Hindlimb muscle (tissue), 1 donor: ENCODE measurements at places on chromosomes 6 and 20. TPM values are rescaled to one million over a fixed set of nuclear protein-coding genes. Genes with fewer than 3 reads are reported as not detected.

DNA sequence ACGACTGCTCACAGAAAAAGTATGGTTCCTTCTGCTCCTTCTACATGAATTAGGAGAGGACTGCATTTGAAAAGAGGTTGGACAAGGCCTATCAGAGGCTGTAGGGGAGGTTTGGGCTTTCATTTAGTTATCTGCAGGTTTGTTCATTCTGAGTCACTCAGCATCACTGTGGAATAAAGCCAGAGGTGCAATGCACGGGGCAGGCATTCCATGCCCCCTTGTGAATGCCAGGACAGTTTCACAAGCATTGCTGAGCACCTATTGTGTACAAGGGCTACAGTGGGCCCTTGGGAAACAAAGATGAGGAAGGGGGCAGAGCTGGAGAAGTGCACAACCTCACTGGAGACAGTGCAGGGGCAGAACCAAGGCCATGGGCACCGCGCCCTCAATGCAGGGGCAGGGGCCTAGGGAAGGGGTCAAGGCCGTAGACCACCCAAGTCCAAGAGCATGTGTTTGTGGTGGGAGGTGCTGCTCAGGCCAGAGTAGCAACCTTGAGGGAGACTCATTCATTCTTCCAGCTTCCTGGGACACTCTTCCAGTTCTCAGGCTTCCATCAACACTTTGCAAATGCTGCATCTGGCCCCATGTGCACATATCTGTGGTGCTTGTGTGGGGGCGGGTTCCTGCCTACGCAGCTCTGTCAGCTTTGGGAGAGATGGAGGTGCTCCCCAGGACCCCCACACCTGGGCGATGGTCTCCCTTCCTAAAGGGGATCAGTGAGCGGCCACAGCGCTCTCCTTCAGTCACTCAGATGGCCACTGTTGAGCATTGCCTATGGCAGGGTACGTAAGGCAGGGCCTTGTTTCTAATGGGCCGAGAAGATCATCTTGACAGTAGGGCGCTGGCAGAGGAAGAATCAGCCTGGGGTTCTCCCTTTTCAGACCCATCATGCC lies 204.5 kb downstream of the SYNDIG1 start:
- no peak for DNase-seq

- DNase-seq, result no peak
Observed at GRCh38 chr6:127182501-127182900, 64.0 kb downstream of the RSPO3 start.

- no peak for DNase-seq
Observed at GRCh38 chr20:35849706-35850105, 77.9 kb downstream of the PHF20 start.

DNA sequence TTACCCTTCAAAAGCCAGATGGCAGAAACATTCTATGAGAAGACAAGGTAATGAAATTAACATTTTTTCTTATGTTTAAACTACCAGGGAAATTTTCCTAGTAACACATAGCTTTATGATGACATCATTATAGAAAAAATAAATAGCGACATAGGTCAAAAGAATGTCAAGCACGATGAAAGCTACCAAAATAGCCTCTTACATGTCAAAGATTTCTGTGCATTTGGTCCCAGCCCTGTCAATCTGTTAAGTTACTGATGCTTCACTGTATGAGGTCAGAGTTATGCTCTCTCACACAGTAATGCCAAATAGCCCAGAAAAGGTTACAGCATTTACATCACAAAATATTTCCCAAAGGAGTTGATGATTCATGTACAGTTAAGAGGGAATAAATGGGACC lies 199.8 kb upstream of the DEFB112 start:
- no peak for DNase-seq

GRCh38 chr6:110102411-110102810 lies 77.1 kb downstream of the WASF1 start:
- no peak for DNase-seq

- no peak for DNase-seq
Observed at GRCh38 chr6:136897071-136897470, 25.0 kb upstream of the SLC35D3 start.

GRCh38 chr20:51092338-51092737 lies 69.4 kb upstream of the KCNG1 start:
- DNase-seq, result no peak

DNA sequence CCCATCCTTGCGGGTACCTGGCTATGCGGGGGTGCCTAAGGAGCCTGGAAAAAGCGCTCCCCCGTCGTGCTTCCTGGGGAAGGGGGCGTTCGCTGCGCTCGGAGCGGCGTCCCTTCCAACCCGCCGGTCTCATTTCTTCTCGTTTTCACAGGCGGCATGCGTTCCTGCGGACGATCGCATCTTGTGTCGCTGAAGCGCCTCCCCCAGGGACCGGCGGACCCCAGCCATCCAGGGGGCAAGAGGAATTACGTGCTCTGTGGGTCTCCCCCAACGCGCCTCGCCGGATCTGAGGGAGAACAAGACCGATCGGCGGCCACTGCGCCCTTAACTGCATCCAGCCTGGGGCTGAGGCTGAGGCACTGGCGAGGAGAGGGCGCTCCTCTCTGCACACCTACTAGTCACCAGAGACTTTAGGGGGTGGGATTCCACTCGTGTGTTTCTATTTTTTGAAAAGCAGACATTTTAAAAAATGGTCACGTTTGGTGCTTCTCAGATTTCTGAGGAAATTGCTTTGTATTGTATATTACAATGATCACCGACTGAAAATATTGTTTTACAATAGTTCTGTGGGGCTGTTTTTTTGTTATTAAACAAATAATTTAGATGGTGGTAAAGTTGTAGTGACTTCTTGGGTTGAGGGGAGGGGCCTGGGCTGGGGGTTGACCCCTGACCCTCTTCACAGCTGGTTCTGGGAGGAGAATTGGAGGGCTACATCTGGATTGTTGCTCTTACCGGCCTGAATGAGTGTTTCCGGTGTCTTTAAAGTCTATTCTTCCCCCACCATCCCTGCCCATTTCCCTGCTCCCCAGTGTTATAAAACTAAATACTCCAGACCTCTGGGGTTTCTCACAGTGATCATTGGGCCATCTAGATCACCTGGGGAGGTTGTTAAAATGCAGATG lies 1.1 kb downstream of the ID1 start:
- no peak for DNase-seq

DNA sequence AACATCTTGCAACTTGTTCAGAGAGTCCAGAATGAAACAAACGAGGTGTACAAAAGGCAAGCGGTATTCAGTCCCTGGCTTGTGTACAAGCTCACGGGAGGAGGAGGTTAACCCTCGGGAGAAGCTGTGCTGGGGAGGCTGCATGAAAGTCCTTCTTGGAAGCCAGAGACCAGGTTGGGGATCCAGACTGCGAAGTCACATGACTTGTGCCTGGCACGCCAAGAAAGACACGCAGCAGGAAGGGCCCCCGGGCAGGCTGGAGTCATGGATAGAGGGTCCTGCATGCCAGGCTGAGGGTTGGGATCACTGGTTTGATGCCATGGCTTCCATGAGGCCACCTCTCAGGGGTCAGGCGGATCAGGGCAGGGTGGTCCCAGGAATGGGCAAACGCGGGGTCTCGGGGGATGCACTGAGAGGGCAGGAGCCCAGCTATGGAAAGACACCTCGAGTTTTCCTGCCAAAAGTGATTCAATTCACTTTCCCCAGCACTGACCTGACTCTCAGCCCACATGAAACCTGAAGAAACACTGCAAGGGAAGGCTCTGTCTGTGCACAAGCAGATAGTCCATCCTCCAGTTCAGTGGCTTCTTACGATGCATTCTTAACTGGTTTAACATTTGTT lies 79.4 kb downstream of the DLL1 start:
- DNase-seq, result no peak

- peak; percentile 23 for DNase-seq
Observed at GRCh38 chr6:71533939-71534379, 245.3 kb downstream of the OGFRL1 start.

GRCh38 chr6:117276778-117277316 lies 11.5 kb downstream of the VGLL2 start:
- no peak for DNase-seq

- no peak for DNase-seq
Observed at GRCh38 chr6:63571361-63572043, 778 bp upstream of the LOC128125822 start.

GRCh38 chr6:99619409-99619762 lies 12.8 kb downstream of the PRDM13 start:
- no peak for DNase-seq

GRCh38 chr20:16974855-16975162 lies 226.7 kb downstream of the OTOR start:
- no peak for DNase-seq

DNA sequence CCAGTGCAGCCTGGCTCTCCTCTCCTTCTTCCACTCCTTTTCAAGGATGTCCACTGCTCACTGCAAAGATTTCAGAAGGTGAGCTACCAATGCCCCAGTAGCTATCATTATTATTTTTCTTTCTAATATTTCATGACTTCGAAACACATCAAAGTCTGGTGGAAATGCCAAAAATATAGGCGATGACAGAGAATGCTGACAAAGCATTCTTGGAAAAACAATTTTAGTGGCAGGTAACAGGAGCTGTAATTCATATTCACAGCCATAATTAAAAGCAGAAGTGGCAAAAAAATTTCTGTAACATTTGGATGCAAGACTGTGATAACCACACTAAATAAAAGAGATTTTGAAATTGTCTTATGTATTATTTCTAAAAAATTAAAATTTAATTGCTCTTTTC lies 133.6 kb downstream of the RALGAPA2 start:
- no peak for DNase-seq

- DNase-seq, result no peak
Observed at GRCh38 chr6:132948889-132949288, 134.5 kb downstream of the RPS12 start.

DNA sequence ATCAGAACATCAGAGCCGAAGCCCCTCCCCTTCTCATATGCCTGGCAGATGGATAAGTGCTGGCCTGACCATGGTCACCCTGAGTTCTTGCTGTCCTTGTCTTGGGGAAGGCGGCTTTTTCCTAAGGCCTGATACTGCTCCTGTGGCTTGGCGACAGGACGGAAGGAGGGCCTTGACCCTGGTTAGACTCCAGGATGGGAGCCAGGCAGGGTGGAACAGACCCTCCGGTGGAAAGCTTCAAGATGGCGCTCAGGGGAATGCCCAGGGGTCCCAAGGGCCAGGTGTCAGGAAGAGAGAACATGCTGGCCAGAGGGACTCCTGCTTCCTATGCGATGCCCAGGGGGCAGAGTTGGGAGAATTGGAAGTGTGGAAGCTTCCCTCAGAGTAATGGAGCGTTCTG lies 29.6 kb downstream of the ADA start:
- DNase-seq, result no peak

DNA sequence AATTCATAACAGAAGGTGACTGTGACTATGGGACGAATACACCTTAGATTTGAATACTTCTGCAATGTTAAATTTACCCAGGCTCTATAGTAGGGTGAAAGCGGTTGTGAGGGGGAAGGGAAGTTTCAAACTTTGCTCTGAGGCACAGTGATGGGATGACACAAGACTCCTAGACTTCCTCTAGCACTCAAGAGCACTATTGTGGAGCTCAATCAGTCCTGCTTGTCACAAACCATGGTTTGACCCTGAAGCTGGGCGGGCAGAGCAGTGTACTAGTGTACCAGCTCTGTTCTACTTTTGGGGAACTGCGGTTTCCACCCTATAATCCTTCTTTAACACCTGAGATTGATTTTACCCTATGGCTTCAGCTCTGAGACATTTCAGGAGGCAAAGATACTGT lies 17.1 kb downstream of the TRIM27 start:
- no peak for DNase-seq

DNA sequence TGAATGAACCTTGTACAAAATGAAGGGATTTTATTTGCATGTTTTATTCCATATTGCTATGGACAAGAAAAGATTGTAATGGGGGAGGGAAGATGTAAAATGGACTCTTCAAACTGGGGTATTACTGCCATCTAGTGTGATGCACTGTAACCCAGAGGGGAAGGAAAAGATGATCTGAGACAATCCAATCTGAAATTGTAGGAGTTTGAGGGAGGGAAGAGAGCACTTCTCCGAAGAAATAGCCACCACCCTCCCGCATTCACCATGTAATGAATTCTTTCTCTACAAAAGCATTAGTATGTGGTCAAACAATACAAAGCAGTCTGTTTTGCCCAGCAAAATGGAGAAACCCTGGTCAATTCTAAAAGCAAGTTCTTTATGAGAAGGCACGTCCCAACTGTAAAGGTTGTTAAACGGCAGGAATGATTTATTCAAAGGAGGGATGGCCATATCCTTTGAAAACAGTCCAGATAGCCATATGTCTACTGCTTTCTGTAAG lies 679.5 kb upstream of the NRSN1 start:
- peak; percentile 70 for DNase-seq

DNA sequence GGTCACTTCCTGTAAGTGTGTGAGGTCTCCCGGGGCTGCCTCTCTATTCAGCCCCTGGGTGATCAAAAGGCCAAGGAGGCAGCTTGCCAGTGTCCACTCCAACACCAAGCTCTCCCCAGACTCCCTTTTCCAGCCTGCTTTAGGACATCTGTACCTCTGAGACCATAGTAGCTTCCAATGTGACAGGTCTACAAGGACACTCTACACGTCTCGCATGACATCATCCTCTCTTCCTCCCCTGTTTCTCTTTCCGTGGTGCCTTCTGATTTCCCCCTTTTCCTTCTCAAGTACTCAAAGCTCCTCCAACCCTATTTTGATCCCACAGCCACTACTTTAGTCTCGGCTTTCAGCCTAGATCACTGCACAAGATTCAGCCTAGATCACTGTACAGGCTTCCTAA lies 26.4 kb downstream of the HLA-F start:
- no peak for DNase-seq

GRCh38 chr20:10263385-10264165 lies 44.9 kb downstream of the SNAP25 start:
- no peak for DNase-seq

GRCh38 chr6:119830494-119831295 lies 481.1 kb upstream of the MAN1A1 start:
- no peak for DNase-seq

- DNase-seq, result peak; percentile 88
Observed at GRCh38 chr20:47319517-47320252, 36.8 kb downstream of the ZMYND8 start.

GRCh38 chr6:25027221-25027916 lies 91.6 kb upstream of the RIPOR2 start:
- DNase-seq, result no peak

DNA sequence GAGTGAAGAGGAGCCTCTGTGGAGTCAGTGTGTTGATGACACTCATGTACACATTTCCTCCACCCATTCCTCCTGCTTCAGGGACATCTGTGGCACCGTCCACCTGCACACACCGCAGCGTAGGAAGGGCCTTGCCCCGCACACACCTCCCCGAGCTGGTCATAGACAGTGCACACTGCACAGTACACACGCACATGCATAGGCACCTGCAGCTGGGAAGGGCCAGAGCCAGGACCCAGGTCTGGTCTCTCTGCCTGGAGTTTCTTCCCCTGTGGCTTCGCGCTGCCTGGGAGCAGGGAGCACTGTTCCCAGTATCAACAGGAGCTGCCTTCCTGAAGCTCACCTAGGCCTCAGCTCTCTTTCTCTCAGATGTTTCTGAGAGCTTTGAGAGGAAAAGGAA lies 340.5 kb downstream of the TAF4 start:
- DNase-seq, result no peak

The HLA-DQB1 gene
- 9.4 TPM for polyA plus RNA-seq

The HLA-DRB5 gene
- polyA plus RNA-seq, result 9.5 TPM

The COL9A3 gene
- polyA plus RNA-seq, result 10.6 TPM

The TUBB1 gene
- polyA plus RNA-seq, result 0.67 TPM

The HIVEP1 gene
- 21.2 TPM for polyA plus RNA-seq

The STMND1 gene
- not detected for polyA plus RNA-seq

The CTAGE9 gene
- not detected for polyA plus RNA-seq

The KIAA1755 gene
- polyA plus RNA-seq, result 7.0 TPM

The MRAP2 gene
- polyA plus RNA-seq, result 21.4 TPM

The ADGRG6 gene
- 7.2 TPM for polyA plus RNA-seq
